ENCODE measurements at places on chromosomes 5 and 9. TPM values are rescaled to one million over a fixed set of nuclear protein-coding genes. Genes with fewer than 3 reads are reported as not detected.

Gene PITX1
- 80.2 TPM for total RNA-seq

Gene MAMDC4
- 22.6 TPM for total RNA-seq

Gene ACOT12
- total RNA-seq = not detected

Gene TPRN
- 18.5 TPM for total RNA-seq

Gene FOXD4L3
- 0.25 TPM for total RNA-seq
